ENCODE measurements at places on chromosomes 6 and 20.

DNA sequence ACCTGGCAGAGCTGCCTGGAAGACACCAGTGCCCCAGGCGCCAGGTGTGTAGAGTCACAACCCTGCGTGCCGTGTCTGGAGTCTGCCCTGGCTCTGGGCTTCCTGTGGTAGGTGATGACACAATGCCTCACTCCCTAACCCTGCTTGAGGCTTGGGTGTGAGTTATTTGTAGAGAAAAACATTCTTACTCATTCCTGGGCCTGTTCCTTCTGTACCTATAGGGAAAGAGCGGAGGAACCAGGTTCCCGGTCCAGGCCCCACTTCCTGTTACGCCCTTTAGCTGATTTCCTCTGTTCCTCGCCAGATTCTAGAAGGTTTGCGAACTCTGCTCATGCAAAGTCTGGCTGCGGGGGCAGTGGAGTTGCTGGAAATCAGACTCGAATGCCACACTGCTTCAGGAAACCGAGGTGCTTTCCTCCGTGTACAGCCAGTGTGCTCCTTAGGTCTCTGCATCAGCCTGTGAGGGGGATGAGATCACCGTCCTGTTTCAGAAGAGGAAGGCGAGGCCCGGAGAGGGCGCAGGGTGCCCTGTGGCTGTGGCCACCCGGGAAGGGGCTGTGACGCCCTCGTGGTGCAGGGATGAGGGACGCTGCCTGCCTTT is 67.1 kb upstream of the DUSP22 start:
- DNase-seq: no peak

DNA sequence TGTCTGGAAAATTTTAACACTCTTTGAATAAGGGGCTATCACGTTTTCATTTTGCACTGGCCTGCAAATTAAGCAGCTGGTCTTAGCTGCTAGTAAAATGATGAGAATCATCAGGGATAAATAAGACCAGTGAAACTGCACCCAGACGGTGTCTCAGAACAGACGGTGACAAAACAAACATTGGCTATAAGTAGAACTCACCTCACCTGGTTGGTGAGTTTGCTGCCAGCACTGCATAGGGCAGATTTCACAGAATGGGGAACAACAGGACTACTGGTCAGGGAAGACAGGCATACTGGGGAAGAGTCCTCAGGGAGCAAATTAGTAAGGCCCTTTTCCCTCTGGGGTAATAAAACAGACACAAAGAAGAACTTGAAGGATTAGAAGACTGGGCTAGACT is 175.9 kb upstream of the CITED2 start:
- no peak for DNase-seq

DNA sequence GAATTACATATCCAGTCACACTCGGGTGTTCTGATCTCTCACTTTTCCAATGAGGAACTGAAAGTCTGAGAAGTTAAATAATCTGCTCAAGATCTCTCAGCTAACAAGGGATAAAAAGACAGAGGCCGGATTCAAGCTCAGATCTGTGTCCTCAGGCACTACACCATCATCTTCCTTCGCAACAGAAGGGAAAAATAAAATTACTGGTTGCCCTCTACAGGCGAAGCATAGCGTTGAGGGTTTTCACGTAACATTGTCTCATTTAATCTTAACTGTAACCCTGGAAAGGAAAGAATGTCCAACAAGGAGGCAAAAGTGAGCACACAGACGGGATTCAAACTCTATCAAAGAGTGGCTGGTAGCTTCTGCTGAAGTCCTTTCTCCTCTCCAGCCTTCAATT is 67.8 kb upstream of the ANKEF1 start:
- peak; percentile 26 for DNase-seq

GRCh38 chr6:134201716-134202115 is 116.2 kb downstream of the SGK1 start:
- no peak for DNase-seq

DNA sequence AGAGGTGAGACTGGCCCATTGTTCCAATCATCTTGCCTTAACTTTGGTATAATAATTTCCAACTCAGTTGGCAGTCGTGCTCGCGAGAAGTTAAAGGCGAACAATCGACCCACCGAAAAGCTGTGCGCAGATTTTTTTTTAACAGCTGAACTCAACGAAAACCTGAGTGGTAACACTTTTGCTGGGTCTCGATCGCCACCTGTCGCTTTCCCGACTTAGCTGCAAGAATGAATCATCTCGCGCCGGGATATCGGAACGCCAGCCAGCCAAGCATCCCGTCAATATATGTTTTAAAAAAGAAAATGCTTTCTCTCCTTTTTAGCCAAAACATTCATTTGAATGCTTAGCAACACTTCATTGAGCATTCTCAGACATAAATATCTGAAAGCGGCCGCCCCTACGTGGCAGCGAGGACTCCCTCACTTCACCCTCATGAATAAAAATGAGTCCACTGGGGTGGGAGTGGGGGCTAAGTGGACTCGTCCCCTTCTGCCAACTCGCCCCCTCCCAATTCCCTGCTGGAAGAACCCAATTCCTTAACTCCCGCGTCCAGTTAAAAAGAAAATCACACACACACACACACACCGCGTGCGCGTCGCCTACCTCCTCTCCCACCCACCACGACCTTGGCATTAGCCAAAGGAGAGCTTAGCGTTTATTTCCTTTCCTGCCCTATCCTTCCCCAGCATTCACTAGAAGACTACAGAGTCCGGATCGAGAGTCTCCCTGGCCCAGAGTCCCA is 1.5 kb downstream of the COL12A1 start:
- peak; percentile 40 for DNase-seq

DNA sequence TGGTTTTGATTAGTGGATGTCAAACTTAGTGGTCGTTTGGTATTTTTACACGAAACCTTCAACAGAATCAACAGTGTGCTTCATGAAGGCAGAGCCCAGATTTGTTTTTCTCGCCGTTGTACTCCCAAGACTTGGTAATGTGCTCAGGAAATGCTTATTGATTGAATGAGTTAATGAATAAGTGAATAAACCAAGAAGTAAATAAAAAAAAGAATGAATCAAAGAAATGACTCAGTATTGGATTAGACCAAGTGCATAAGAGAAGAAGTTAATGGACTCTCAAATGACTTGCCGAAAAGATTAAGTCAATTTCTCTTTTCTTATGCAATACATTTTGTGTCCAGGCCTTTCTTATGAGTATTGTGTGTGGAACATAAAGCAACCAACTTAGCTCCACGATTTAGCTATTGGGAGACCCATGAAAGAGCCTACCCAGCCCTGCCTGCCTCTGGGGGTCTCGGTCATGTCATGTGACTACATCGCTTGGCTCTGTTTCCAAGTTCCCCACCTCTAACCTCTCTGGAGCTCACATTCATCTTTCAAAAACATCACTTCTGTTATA is 10.6 kb upstream of the FUCA2 start:
- no peak for DNase-seq

DNA sequence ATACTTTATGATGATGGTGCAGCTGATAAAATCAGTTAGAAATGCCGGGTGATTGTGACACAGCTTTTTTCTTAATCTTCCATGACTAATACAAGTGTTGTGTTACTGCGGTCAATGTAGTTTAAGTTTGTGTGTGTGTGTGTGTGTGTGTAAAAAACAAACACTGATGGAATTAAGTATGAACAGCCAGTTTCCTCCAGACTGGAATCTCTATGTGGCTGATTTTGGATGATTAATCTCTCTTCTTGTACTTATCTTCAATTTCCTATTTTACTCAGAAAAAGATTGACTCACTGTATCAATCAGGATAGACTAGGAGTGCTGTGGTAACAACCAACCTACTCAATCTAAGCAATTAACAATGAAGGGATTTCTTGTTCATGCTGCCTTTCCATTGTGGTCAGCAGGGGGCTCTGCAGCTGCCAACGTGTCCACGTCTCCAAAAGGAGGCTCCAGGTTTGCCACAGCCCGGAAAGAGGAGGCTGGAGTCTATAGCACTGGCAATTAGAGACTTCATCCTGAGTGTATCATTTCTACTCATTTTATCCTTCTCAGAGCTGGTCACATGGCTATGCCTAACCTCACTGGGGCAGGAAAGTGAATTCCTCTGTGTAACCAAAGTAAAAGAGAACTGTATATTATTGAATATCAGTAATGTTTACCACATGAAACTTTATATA is 107.7 kb downstream of the CD109 start:
- DNase-seq: no peak

- DNase-seq: peak; percentile 96
These were observed at the start of gene MMS22L for GRCh38 chr6:97282726-97283617. MMS22L (minus strand) TSS chr6:97283216; CDS start chr6:97282477, 739 bp downstream.

- DNase-seq: no peak
These were observed 53.1 kb upstream of the EIF2S2 start for GRCh38 chr20:34165018-34165619.

Measured in NCI-H146 (cell line).